ENCODE measurements at places on chromosomes 16 and 17.

- DNase-seq: no peak
These were observed 118.8 kb downstream of the AXIN2 start for GRCh38 chr17:65442691-65443090.

- no peak for DNase-seq
These were observed 155.4 kb upstream of the FOXF1 start for GRCh38 chr16:86354641-86355513.

GRCh38 chr17:44812263-44812662, 17.8 kb downstream of the GJC1 start:
- no peak for DNase-seq

GRCh38 chr16:65889533-65889966, 476.9 kb upstream of the CDH5 start:
- DNase-seq: no peak

GRCh38 chr16:86663685-86664521, 85.6 kb downstream of the FOXL1 start:
- no peak for DNase-seq

DNA sequence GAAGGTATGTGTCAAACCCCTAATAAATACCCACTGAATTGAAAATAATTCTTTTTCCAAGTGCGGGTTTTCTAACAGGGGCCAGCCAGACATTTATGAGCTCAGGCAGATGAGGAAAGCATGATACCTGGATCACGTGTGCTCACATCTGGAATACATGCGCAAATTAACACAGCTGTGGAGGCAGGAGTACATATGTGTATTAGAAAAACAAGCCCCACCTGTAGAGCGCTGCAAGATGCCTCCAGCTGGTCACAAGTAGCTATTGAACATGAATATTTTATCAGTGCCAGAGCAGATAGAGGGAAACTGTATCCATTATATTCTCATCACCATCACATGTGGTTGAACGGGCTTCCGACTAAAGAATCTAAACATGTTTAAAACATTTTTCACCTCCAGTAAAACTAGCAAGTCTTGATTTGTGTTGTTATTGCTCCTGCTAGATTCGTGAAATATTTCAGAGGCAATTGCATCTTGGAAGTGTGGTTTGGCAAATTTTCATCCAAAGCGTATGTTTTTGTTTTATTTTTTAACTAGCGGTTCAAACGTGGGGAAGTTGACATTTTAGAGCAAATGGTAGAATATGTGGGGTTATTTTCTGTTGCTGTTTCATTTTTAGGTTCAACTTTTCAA, 482.8 kb downstream of the CDH13 start:
- DNase-seq: no peak

GRCh38 chr17:60798576-60798975, 120.9 kb downstream of the BCAS3 start:
- no peak for DNase-seq

DNA sequence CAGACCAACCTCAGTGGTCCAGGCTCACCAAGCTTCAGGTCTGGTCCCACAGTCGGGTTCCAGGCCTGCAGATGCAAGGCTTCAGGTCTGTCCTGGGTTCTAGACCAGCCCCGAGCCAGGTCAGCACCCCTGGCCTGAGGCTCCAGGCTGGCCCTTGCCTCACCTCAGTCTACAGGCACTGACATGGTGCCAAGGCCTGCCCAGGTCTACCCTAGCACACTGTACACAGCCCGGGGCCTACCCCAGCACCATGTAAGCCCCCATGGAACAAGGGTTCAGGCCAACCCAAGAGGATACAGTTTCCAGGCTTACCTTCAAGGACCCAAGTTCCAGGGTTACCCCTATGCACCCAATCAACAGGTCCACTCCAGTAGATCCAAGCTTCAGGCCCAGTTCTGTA, 26.8 kb downstream of the ZFP1 start:
- DNase-seq: no peak

DNA sequence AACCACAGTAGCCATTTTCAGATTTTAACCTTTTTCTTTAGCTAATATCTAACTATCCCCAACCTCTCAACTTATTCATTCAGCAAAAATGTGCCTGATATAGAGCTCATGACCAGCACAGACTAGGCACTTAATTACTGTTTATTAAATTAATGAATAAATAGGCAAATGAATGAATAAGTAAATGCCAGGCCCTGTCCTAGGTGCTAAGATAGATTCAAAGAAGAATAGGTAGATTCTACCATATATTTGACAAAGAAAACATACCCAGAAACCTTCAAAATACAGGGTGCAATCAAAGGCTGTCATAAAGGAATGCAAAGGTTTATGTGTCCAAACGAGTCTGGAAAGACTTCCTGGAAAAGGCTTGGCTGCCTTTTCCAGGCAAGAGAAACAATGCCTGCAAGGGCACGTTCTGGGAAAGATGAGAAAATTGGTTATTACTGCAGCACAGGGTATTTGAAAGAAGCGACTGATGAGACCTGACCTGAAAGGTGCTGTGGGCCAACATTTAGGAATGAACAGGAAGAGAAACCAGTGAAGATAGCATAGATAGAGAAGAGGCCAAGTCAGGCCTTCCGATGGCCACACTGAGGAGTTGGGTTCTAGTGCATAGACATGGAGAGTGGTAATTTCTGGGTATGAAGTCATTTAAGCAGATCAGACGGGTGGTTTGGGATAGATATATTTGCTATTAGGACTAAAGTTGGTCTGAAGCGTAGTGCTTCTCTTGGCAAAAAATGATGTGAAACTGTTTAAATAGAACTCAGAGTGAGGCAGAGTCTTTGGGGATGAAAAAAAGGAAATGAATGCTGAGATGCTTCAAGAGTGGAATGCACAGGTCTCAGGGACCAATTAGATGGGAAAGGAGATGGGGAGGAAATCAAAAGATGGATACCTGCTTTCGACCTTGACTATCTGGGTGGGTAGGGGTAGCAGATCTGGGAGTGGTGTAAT, 11.4 kb upstream of the CCL2 start:
- no peak for DNase-seq

DNA sequence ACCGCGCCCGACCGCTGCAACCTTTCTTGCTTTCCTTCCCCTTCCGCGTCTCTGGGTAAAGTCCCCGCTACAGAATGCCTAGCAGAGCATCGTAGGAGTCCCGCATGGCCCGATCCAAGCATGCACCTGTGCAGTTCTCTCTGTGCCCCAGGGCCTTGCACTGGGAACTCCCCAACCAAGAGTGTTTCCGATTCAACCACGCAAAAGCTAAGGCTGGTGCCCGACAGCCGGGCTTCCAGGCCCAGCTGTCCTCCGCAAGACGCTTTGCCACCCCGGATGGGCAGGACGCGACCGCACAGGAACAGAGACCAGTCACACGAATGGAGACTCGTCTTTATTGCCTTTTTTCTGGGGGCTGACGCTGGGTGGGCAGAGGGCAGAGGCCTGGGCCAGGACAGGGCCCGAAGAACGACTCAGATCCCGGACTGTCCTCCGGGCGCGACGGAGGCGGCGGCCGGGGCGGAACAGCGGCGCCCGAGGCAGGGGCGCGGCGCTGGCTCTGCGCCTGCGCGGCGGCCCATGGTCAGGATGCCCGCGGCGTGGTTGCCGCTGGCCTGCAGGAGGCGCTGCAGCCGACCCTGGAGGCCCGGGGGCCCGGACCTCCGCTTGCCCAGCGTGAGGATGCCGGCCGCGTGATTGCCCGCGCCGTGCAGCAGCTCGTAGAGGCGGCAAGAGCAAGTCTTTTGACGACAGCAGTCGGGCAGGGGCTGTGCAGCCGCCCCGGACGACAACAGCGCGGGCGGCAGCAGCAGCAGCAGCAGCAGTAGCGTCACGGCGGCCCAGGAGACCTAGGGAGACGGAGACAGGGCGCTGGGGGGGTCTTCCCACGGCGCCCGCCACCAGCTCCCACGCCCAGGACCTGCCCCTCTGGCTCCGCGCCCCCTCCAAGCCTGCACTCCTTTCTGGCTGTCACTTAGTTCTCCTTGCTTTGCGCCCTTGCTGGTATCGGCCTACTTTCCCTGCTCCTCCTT, 1.2 kb downstream of the HCRT start:
- peak; percentile 63 for DNase-seq
